ENCODE measurements at places on chromosomes 6 and 20.

DNA sequence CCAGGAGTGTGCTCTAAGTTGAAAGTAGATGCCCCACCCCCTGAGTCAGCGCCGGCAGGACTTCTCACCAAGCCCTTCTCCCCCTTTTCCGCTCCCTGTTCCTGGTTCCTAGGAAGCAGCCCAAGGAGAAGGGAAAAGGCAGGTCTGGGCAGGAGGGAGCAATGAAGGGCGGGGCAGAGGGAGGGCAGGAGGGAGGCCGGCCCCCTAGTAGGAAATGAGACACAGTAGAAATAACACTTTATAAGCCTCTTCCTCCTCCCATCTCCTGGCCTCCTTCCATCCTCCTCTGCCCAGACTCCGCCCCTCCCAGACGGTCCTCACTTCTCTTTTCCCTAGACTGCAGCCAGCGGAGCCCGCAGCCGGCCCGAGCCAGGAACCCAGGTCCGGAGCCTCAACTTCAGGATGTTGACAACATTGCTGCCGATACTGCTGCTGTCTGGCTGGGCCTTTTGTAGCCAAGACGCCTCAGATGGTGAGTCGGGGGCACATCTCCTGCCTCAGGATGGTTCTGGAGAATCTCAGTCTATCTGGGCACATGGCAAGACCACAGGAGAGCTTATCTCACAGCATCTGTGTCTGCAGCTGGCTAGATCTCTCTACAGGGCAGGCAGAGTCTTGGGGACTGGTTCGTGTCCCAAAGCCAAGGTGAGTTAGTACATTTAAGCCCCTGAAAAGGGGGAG, at the start of gene PROCR:
PROCR (plus strand) TSS at position 320 of the 681 bp plus-strand sequence; CDS start at position 403, 83 bp downstream.
- DNase-seq, result peak; percentile 96

DNA sequence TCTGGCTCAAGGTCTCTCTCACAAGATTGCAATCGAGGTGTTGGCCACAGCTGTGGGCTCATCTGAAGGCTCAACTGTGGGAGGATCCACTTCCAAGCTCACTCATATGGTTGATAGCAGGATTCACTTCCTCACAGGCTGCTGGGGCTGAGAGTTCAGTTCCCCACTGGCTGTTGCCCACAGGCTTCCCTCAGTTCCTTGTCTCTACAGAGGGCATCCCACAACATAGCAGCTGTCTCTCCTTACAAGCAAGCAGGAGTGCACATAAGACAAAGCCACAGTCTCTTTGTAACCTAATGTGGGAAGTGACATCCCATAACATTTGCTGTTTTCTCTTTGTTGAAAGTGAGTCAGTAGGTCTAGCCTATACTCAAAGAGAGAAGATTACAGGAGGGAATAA, 14.0 kb downstream of the SPATS1 start:
- DNase-seq, result no peak

GRCh38 chr20:8213831-8214587, 81.9 kb downstream of the PLCB1 start:
- no peak for DNase-seq

GRCh38 chr6:135195522-135195921, 14.4 kb downstream of the MYB start:
- DNase-seq, result no peak

DNA sequence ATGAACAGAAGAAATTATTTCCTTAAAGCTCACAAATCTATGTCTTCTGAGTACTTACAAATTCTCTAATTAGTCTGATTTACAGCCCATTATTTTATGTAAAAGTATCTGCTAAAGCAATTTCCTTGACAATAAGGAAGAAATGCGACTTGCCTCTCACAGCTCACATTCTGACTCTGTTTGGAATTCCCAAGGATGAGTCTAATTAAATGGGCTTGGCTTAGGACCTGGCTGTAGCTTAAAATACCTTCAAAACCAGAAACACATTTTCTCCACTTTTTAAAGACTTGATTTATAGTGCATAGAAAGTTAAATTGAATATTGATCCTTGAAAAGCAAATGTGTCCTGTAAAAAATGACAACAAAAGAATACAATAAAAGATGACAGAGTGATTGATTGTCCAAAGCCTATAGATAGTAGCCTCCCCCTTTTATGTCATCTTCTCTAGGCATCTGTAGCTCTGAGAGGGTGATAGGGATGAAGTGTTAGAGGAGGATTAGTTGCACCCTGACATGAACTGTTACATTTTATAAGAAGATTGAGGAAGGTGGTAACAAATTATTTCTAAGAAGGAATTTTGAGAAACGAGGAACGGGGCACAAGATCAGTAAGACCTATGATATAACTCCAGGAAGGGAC, 118.9 kb downstream of the MACROD2 start:
- DNase-seq, result no peak

- no peak for DNase-seq
Observed at GRCh38 chr20:638579-638978, 14.4 kb downstream of the SRXN1 start.

DNA sequence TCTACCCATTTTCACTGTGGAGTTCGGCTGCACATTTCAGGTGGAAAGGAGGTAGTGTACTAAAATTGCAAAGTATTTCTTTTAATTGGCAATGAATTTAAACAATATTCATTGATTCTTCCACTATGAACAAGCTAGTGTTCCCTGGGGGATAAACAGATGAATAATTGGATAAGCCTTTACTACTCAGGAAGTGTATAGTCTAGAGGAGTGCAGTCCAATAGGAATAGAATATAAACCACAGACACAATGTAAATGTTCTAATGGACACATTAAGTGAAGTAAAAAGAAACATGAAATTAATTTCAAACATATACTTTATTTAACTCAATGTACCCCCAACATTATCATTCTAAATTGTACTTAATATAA, 28.7 kb downstream of the SGK1 start:
- DNase-seq, result no peak

- DNase-seq, result no peak
Observed at GRCh38 chr6:155228546-155229166, 35.2 kb upstream of the CLDN20 start.

DNA sequence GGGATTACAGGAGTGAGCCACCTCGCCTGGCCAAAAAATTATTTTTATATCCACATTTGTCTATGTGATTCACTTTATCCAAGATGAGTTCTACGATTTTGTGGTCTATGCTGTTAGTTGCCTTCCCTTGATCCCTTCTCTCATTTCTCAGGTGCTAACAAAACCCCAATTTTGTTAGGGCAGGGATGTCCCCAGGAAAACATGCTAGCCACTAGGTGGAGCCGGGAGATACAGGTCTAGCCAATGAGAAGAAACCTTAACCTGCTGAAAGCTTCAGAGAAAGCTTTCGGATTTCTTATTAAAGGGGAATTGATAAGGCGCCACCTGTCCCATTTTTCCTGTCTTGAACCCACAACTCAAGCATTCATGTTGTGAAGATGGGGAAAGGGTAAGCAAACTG, 167.4 kb upstream of the OLIG3 start:
- no peak for DNase-seq

DNA sequence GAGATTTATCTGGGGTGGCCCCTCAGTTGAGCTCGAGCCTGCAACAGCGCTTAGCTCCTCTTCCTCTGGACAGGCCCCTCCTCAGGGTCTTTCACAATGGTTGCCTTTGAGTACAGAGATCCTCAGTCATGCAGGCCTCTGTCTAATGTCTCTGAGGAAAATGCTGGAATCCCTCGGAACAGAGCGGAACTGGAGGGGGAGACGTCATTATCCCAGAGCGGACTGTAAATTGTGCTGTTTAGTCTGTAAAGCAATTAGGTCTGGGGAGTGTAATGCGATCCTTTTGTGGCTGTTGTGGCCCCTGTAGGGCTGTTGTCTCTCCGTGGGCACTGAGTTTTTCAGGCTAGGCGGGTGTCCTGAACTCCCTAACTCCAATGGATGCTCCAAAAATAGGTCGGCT, 15.0 kb upstream of the DAAM2 start:
- DNase-seq, result no peak

DNA sequence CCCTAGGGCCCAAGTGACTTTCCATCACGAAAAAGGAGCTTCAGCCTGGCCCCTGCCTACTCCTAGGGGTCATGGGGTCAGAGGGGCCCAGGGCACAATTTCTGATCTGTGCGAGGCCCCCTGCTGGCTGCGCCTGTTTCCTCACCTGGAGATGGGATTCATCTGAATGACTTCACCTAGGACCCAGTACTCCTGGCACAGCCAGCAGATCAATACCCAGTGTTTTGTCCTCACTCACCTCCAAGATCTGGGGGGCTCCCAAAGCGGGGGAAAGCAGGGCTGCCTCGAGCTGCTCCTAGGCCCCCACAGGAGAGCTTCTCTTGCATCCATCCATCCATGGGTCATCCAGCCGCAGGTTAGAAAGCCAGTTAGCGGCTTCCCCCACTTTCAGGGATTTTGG, 33.8 kb downstream of the CD40 start:
- no peak for DNase-seq

GRCh38 chr6:170471491-170471890, 81.6 kb downstream of the PSMB1 start:
- DNase-seq, result no peak

DNA sequence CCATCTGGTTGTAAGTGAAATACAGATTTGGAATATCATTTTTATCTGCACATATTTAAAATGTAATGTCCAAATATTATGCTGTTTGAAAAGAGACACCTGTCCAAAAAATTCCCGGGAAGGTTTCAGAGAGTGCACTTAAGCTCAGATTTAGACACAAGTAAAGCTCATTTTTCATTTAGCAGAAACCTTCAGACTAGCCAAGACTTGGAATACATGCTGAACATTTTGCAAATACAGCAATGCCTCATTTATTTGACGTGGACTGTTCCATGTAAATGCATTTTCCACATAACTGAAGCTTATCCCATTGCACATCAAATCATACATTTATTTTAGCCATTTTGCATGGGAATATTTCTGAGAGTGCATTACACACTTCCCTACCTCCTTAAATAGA, 280.7 kb downstream of the ZNF217 start:
- no peak for DNase-seq

DNA sequence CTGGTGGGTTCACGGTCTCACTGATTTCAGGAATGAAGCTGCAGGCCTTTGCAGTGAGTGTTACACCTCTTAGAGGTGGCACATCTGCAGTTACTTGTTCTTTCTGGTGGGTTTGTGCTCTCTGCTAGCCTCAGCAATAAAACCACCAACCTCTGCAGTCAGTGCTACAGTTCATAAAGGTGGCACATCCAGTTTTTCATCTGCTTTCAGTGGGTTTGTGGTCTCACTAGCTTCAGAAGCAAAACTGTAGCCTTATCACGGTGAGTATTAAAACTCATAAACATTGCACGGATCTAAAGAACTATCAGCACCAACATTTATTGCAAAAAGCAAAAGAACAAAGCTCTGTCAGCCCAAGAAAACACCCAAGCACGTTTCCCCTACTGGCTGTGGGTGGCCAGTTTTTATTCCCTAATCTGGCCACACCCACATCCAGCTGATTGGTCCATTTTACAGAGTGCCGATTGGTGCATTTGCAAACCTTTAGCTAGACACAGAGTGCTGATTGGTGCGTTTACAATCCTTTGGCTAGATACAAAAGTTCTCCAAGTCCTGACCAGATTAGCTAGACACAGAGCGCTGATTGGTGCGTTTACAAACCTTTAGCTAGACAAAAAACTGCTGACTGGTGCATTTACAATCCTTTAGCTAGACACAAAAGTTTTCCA, 3.4 kb upstream of the TMEM14C start:
- DNase-seq, result peak; percentile 17
